ENCODE measurements at places on chromosomes 2 and 18.

- DNase-seq: no peak
Observed at GRCh38 chr2:16180631-16181030, 240.3 kb downstream of the MYCN start.

GRCh38 chr2:73177645-73178255 lies 24.6 kb upstream of the NOTO start:
- DNase-seq: no peak

- DNase-seq: no peak
Observed at GRCh38 chr2:184769686-184770085, 171.4 kb downstream of the ZNF804A start.

GRCh38 chr2:70702711-70703395 lies 65.1 kb downstream of the ADD2 start:
- DNase-seq: no peak

DNA sequence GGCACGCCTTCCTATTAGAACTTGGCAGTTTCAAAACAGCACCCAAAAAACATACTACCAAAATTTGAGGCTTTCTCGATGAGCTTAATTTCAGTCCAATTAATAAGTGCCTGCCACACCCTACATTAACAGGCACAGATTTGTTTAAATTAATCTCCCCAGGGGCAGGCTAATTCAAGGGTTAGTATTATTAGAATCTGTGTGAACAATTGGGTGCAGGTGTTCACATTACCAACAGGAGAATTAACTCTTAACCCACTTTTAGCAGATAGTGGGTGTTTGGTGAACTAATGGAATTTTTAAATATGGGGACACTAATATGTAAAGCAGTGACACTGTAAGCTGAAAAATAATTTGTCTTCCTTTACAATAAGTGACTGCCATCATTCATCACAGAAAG lies 4.1 kb downstream of the MBD2 start:
- DNase-seq: no peak

GRCh38 chr2:85785027-85785822 lies 31.4 kb downstream of the ATOH8 start:
- DNase-seq: no peak

DNA sequence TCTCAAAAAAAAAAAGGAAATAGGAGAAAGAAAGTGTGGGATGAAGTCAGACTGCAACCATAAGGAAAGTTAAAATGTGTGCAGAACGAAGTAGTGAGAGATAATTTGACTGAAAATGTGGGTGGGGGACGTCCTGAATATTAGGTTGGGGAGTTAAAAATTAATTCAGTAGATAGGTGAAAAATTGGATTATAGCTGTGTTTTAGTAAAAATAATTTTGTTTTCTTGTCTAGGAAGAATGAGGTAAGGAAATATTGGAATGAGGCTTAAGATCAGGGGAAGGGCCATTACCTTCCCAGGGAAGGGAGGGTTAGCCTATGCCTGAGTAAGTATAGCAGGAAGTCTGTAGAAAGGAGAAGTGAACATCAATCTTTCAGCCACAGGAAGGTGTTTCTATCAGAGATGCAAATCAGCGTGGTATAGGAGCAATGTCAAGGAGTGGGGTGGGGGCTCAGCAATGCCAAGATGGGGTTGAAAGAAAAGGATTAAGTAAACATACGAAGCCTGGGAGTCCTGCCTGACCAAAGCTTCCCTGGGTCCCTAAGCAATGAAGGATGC lies 250.9 kb downstream of the PIEZO2 start:
- DNase-seq: no peak

GRCh38 chr2:42812899-42813479 lies 20.6 kb upstream of the HAAO start:
- DNase-seq: no peak

GRCh38 chr2:54030396-54030741 lies 59.6 kb upstream of the PSME4 start:
- DNase-seq: no peak

DNA sequence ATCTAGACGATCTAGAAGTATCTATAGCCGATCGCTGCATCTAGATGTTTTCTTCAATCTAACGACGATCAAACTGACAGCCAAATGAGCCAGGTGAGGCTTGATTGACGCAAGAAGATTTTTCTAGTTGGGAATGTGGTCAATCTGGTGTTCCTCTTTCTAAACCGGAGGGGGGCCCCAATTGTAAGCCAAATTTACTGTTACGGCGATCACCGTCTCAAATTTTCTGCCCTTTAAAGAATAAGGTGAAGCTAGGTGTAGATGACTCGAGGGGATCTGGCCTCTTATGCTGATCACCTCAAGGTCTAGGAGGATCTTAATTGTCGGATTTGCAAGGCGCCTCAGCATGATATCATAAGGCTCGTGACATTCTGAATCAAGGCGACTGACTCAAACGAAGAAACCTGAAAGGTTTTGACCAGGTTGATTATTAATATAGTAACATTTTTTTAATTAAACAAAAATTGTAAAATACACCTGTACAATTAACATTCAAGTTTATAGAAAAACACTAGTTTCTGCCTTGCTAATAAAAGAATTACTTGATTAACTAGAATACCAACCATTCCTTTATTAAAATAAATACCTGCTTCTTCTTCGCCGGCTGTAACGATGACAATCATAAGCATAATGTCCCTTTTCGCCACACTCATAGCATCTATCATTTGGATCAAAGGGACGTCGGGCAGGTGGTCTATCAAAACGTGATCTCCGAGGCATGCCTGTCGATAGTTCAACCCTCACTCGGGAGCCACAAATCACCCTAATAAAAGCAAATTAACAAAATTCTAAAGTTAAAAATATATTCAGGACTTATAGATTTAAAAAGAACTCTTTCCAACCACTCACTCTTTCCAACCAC lies 2.0 kb downstream of the SRSF7 start:
- no peak for DNase-seq

DNA sequence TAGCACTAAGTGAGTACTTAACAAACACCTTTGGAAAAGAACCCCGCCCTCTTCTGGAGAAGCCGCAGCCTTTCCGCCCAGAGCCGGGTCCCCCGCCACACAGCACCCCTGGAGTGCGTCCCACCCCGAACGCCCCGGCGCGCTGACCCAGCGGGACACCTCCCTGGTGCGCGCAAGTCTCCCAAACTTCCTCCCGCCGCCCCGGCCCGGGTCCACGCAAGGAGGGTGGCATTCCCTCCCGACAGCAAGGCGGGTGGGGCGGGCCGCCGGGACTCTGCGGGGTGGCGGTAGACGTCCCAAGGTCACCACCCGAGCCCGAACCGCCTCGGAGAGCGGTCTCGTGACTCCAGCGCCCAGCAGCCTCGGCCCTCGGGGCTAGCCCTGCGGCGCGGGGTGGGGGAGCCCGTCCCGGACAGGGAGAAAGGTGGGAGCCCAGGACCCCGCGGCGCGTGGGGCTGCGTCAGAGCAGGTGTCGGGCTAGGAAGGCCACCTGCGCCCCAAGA lies 598 bp downstream of the CCDC93 start:
- no peak for DNase-seq

DNA sequence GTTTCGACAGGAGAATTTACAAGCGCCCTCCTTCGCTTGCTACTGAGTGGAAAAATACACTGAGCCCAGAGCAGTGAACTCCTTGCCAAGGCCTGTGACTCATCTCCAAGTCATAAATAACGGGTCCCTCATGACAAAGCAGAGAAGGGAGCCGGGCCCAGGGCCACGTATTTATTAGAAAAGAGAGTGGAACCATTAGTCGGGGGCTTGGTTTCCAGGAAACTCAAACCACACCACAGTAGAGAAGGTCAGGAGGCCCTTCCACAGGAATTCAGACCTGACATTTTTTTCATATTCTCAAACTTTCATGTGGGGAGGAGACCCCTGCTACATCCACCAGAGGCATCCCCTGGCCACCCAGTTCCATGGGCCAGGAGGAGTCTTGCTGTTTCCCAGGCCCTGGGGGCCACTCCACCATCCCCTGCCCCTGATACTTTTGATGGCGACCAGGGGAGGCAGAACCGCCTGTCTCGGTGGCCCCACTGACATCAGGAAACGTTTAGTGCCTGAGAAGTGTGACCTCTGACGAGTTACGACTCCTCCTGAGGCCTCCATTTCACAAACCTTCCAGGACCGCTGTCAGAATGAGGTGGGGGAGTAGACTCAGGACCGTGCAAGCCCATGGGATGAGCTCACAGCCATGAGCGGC lies 289.7 kb downstream of the DYSF start:
- no peak for DNase-seq

DNA sequence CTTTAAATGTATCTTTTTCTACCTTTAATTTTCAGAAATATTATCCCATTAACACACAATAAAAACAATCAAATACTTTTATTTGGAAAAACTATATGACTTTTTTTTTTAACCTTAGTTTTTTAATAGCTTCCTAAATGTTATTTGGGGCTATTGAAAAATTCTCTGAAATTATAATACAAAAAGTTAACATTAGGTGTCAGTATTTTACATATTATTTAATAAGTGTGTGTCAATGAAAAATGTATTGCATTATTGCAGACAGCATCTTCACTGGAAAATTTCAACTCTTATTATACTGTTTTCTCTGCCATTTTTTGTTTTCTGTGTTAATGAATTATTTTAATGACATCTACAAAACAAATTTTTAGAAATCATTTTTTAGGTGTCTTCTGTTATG lies 51.1 kb upstream of the ARHGAP15 start:
- no peak for DNase-seq

DNA sequence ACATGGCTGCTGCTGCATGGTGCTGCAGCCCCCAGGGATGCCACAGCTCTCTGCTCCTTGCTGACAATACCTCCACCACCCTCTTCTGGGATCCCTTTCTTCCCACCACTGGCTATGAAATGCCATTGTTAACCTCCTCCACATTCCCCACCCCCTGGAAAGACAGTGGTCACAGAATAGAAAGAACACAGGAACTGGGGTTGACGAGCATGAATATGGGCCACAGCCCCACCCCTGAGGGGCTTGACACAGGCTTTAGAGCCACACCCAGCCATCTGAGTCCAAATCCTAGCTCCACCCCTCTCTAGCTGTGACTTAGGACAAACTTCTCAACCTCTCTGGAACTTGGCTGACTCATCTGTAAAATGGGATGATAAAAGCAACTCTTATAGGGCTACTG lies 47.3 kb downstream of the TMEM163 start:
- no peak for DNase-seq

DNA sequence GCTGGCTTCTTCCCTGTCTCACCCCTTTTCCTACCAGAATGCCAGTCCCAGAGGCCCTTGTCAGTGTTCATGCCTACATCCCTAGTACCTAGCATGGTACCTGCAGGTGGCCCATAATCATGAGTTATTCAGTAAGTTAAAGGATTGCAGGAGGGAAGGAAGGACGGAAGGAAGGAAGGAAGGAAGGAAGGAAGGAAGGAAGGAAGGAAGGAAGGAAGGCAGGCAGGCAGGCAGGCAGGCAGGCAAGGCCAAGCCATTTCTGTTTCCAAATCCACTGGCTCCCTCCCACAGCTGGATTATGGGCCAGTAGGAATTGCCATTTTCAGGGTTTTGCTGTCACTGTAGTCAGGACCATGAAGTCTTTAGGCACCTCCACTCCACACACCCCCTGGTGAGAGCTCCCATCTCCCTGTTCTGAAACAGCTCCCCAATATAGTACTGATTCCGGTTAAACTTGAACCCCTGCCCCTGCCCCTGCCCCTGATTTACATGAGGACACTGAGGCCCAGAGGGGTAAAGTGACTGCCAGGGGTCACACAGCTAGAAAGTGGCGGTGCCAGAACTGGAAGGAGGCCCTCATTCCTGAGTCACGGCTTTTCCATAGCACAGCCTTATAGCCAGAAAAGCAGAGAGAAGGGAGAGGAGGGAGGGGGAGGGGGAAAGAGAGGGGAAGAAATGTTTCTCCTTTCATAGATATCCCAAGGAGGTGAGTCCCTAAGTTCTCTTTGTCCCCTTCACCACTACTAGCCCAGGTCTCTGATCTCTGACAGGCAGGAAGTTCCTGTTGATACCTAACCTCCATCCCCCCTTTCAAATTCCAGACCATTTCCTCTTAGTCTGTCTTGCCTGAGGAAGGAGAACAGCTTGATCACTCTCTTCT lies 12.2 kb upstream of the TNS1 start:
- DNase-seq: no peak

- no peak for DNase-seq
Observed at GRCh38 chr2:13650586-13651180, 933.9 kb downstream of the TRIB2 start.

DNA sequence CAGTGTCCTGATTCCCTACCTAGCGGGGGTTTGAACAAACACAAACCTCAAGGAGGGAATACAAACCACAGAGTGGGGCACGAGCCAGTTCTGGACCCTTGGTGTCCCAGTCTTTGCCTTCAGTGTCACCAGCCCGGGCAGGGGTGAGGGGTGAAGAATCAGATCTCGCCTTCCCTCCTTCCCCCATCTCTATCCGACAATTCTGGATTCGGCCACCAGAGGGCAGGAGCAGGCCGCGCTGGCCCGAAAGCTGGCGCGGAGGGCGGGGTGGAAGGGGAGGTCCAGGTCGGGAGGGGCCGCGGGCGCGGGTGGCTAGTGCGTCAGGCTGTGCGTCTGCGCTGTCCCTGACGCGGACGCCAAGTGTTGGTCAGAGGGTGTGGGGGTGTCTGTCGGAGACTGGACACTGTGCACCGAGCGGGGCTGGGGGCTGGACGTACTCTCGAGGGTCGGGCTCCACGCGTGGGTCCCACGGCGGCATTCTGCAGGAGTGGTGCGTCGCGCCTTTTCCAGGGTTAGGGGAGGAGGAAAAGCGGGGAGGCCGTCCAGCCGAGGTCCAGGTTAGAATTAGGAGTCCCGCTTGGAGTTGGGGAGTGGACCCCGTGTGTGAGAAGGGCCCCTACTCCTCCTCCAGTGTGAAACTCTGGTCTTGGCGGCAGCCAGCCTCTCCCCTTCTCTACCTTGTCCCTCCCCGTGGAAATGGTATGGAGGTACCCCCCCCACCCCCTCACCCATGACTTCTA lies 2.9 kb upstream of the CRYBA2 start:
- DNase-seq: peak; percentile 29

DNA sequence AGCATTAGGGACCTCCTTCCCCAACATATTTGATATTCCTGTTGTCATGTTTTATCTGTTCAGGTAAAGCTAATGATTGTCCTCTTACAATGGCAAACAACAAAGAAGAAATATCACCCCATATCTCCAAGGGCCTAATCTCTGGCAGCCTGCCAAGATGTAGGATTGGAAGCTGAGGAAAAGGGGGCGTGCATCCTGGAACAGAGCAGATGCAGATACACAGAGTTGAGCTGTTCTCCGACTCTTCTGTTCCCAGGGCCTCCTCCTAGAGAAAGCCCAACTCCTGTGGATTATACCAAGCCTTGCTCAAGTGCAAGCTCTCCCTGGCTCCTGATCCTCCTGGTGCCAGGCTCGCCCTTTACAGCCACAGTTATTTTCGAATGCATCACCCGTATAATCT lies 35.2 kb upstream of the CD207 start:
- DNase-seq: no peak

- DNase-seq: no peak
Observed at GRCh38 chr2:235711527-235711926, 217.7 kb downstream of the AGAP1 start.

DNA sequence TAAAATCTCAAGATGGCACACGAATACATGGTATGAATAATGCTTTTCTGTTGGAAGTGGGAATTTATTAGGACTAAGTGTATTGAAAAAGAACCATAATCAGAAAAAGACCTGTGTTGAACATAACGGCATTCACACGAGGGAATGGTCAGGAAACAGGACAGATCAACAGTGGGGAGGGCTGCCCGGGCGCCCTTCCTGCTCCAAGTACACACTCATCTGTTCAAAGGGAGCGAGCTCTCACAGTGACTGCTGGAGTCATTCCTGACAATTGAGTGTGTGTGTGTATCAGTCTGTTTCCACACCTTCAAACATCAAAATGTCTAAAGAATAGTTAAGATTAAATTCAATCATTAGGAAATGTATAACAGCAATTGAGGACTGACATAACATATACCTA lies 167.2 kb downstream of the HDAC4 start:
- no peak for DNase-seq

GRCh38 chr2:41779888-41780287 lies 267.9 kb upstream of the PKDCC start:
- DNase-seq: no peak

GRCh38 chr18:53115876-53116585 lies 776.0 kb downstream of the DCC start:
- no peak for DNase-seq

Measured in NCI-H187 treated with DMSO at 0.1 percent for 48 hours (cell line).